ENCODE measurements at places on chromosomes 6 and 20.

- H3K27me3 ChIP-seq = peaks cover 86% of the 10 kb centered on the region
- peak overlapping the region; percentile 2 for H3K4me3 ChIP-seq
- H3K27ac ChIP-seq = peak overlapping the region; percentile 97
- peaks cover 31% of the 10 kb centered on the region for H3K4me1 ChIP-seq
- H3K36me3 ChIP-seq = no peaks in the 10 kb centered on the region
Measured at GRCh38 chr6:1613688-1614447, 4.2 kb downstream of the FOXC1 start.

DNA sequence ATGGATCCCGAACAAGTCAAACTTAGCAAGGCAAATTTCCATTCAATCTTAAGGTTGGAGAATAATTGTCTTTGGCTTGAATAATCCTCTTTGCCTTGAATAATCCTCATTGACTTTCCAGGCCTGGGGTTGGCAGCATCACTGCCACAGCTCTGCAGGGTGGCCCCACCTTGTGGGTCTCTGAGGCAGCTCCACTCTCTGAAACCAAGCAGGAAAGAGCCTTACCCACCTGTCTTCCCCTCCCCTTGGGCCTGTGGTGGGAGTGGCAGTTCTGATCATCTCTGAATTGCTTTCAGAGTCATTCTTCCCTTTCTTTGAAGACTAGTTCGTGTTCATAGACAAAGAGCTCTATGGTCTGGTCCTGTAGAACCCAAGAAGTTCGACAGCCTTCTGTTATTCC lies 47.5 kb downstream of the KCNQ5 start:
- no peak overlapping the region for H3K4me3 ChIP-seq
- no peaks in the 10 kb centered on the region for H3K36me3 ChIP-seq
- H3K27ac ChIP-seq = no peak overlapping the region
- H3K4me1 ChIP-seq = no peaks in the 10 kb centered on the region
- no peaks in the 10 kb centered on the region for H3K27me3 ChIP-seq

DNA sequence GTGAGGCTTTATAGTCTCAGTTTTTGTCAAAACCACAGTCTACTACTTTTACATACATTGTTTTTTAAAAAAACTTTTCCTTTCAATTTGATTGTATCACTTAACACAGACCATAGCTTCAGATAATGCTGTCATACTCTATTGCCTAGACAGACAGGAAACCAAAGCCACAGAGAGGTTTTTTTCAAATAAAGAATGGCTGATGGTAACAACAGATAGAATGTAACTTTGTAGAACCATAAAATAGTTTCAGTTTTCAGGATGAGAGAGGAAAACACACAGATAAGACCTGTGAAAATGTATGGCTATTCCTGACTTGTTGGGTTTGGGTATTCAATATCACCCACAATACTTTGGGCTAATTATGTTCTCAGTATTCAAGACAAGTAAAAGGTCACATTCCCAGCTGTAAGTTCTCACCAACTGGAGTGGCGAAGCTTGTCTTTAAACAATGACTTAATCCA lies 94.0 kb downstream of the ADGRG6 start:
- no peak overlapping the region for H3K4me3 ChIP-seq
- no peaks in the 10 kb centered on the region for H3K27me3 ChIP-seq
- DNase-seq = no peak
- H3K27ac ChIP-seq = no peak overlapping the region
- H3K36me3 ChIP-seq = no peaks in the 10 kb centered on the region
- H3K4me1 ChIP-seq = no peaks in the 10 kb centered on the region

DNA sequence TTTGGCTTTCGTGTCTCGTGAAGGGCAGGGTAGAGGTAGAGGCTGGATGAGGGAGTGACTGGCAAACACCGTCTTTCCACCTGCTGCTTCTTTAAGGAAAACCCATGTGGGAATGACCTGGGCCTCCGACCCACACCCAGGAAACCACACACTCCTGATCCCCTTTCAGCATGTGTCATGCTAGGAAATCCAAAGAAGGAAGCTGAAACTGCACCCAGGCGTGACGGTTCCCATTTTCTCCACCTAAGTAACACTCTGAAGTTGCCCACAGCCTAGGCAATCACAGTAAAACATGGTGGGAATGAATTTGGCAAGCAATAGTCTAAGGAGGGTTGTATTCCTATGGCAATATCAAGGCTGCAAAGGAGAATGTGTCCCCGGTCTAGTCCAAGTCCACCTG lies 538.4 kb upstream of the NOX3 start:
- no peak for DNase-seq
- no peak overlapping the region for H3K4me3 ChIP-seq
- H3K36me3 ChIP-seq = no peaks in the 10 kb centered on the region
- H3K27me3 ChIP-seq = no peaks in the 10 kb centered on the region
- no peaks in the 10 kb centered on the region for H3K4me1 ChIP-seq

DNA sequence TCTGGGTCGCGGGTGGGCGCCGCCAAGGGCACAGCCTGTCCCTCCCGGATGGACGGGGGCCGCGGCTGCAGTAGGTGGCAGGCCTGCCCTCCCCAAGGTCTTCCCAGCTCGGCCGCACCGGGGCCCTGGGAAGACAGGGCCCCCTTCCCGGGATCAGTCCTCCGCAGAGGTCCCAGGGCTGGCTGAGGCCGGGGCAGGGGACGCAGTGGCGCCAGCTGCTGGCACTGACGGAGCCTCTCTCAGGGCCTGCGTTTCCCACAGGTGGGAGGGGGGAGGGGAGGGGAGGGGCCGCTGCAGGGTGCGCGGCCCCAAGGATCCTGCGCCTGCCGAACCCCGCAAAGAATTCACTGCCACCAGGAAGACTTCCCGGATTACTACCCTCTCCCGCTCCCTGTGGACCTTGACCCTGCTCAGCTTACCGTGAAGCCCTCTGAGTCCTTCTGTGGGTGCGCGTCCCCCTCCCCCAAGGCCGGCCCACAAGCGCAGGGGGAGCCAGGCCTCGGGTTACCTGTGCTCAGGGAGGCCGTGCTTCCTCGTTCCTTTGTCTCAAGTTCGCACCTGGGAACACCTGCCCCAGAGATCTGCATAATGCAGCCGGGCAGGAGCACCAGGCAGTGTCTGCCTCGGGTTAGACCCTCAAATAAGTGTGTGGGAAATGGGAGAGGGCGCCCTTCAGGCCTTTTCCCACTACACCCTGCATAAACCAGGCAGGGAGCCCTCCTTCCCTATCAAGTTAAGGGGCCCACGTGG lies 5.1 kb downstream of the LZTS3 start:
- H3K36me3 ChIP-seq = no peaks in the 10 kb centered on the region
- no peak overlapping the region for H3K27ac ChIP-seq
- H3K27me3 ChIP-seq = no peaks in the 10 kb centered on the region
- H3K4me3 ChIP-seq = no peak overlapping the region

GRCh38 chr6:149840345-149841075 lies 23.6 kb downstream of the LRP11 start:
- H3K36me3 ChIP-seq = peaks cover 3% of the 10 kb centered on the region
- no peaks in the 10 kb centered on the region for H3K27me3 ChIP-seq
- H3K4me1 ChIP-seq = peaks cover 8% of the 10 kb centered on the region
- H3K4me3 ChIP-seq = no peak overlapping the region

DNA sequence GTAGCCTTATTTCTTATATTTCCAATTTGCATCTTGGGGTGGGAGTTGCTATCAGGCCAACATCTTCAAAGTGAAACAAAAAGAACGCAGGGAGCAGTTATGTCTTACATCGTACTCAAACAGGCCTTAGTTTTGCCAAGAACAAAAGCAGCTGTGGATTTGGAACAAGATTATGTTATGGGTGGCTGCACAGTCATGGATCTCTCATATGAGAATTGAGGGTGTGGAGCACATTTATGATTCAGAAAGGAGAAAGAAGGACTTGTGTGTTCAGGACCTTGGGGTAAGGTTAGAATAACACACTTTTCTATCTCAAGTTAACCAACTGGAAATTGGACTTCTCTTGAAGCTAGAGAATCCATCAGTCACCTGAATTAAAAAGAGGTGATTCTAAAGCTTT lies 259.9 kb downstream of the FOXA2 start:
- no peak overlapping the region for H3K27ac ChIP-seq
- DNase-seq = no peak
- no peaks in the 10 kb centered on the region for H3K36me3 ChIP-seq
- no peaks in the 10 kb centered on the region for H3K4me1 ChIP-seq
- H3K27me3 ChIP-seq = no peaks in the 10 kb centered on the region
- H3K4me3 ChIP-seq = no peak overlapping the region
